ENCODE measurements at places on chromosomes 4 and X.

GRCh38 chr4:7195141-7195515 lies 2.8 kb downstream of the SORCS2 start:
- no peak for DNase-seq

GRCh38 chrX:51158231-51158630 lies 174.4 kb upstream of the NUDT10 start:
- no peak for DNase-seq

- DNase-seq: no peak
These were observed 16.3 kb downstream of the PDS5A start for GRCh38 chr4:39961311-39961877.

- no peak for DNase-seq
These were observed 110.4 kb upstream of the TBC1D9 start for GRCh38 chr4:140866492-140867005.

All from iris pigment epithelial cell (primary cell).